Glutamatergic neuron (in vitro differentiated cells): ENCODE measurements at places on chromosomes 16 and 17. TPM values are rescaled to one million over a fixed set of nuclear protein-coding genes. Genes with fewer than 3 reads are reported as not detected.

The SLC35G6 gene
- 0.34 TPM for total RNA-seq

- no peaks in the 10 kb centered on the region for H3K27me3 ChIP-seq
- no peaks in the 10 kb centered on the region for H3K36me3 ChIP-seq
- no peaks in the 10 kb centered on the region for H3K4me1 ChIP-seq
These were observed 85.3 kb upstream of the ATP2A3 start for GRCh38 chr17:4049546-4049945.

- H3K4me3 ChIP-seq, result no peak overlapping the region
- no peak overlapping the region for H3K27ac ChIP-seq
- H3K27me3 ChIP-seq, result peaks cover 3% of the 10 kb centered on the region
These were observed 275.3 kb downstream of the PARN start for GRCh38 chr16:14354561-14355351.

DNA sequence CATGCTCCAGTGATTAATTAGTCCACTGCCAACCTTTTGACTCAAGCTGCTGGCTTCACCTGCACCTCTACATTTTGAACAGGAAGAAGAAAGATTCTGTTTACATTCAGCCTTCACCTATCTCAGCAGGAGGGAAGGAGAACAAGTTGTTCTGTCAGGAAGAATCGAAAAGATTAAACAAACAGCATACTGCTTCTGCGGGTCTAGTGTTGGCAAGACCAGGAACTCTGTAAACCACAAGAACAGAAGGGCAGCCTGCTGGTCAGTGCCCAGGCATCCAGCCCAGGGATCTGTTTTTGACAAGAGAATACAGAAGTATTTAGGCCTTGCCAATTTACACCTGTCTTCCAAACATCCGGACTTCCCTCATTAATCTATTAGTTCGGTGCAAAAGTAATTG is 189.7 kb downstream of the CHD9NB start:
- H3K4me1 ChIP-seq, result no peaks in the 10 kb centered on the region
- no peak overlapping the region for H3K27ac ChIP-seq
- no peaks in the 10 kb centered on the region for H3K27me3 ChIP-seq
- no peaks in the 10 kb centered on the region for H3K36me3 ChIP-seq
- no peak for DNase-seq

- no peaks in the 10 kb centered on the region for H3K36me3 ChIP-seq
- H3K4me3 ChIP-seq, result no peak overlapping the region
- peaks cover 6% of the 10 kb centered on the region for H3K4me1 ChIP-seq
- no peak overlapping the region for H3K27ac ChIP-seq
- H3K27me3 ChIP-seq, result peaks cover 3% of the 10 kb centered on the region
These were observed 50.0 kb upstream of the CCL1 start for GRCh38 chr17:34412965-34413441.

The CCL4 gene
- total RNA-seq, result not detected

DNA sequence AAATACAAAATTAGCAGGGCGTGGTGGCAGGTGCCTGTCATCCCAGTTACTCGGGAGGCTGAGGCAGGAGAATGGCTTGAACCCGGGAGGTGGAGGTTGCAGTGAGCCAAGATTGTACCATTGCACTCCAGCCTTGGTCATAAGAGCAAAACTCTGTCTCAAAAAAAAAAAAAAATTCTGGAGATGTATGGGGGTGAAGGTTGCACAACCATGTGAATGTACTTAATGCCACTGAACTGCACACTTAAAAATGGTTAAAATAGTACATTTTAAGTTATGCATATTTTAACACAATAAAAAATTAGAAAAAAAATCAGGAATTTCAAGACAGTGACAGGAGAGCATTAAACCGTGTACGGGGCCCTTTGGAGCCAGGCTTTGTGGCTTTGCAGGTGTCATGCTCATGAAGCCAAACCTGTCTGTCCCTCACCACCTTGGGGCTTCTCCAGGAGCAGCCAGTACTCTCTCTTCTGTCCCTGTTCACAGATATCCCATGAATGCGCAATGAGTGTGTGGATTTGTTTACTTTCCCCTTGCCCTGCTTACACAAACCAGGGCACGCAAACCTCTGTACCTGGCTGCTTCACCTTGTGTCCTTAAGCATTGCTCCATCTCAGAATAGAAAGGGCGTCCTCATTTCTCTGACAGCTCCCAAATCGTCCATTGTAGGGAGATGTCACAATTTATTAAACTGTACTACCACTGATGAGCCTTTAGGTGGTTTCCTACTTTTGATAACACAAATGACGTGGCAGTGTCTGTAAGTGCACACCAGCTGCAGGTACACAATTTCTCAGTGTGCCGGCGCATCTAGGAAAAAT is 58.2 kb upstream of the CBX4 start:
- peaks cover 5% of the 10 kb centered on the region for H3K4me1 ChIP-seq
- peaks cover 11% of the 10 kb centered on the region for H3K36me3 ChIP-seq
- H3K4me3 ChIP-seq, result no peak overlapping the region
- peaks cover 5% of the 10 kb centered on the region for H3K27me3 ChIP-seq
- no peak overlapping the region for H3K27ac ChIP-seq
- DNase-seq, result no peak
